ENCODE measurements at places on chromosomes 16 and 17.

GRCh38 chr16:2752850-2753732 is 653 bp downstream of the SRRM2 start:
- DNase-seq: peak; percentile 90

DNA sequence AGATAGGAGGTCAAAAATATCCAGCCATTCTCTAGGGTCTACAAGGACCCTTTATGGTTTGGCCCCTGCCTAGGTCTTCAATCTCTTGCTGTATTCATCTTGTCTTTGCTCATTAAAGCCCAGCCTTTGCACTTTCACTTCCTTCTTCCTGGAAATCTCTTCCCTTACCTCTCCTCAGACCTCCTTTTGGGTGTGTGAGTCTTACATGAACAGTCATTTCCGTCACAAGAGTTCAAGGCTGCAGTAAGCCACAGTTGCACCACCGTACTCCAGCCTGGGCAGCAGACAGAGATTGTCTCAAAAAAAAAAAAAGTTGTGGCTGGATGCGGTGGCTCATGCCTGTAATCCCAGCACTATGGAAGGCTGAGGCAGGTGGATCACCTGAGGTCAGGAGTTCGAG is 6.0 kb upstream of the ATP1B2 start:
- no peak for DNase-seq

- DNase-seq: no peak
Observed at GRCh38 chr17:34874478-34874877, 86.8 kb downstream of the CCT6B start.

- peak; percentile 58 for DNase-seq
Observed at GRCh38 chr16:57318240-57318970, 33.9 kb upstream of the PLLP start.

- DNase-seq: no peak
Observed at GRCh38 chr17:50909765-50910605, 43.8 kb upstream of the TOB1 start.

DNA sequence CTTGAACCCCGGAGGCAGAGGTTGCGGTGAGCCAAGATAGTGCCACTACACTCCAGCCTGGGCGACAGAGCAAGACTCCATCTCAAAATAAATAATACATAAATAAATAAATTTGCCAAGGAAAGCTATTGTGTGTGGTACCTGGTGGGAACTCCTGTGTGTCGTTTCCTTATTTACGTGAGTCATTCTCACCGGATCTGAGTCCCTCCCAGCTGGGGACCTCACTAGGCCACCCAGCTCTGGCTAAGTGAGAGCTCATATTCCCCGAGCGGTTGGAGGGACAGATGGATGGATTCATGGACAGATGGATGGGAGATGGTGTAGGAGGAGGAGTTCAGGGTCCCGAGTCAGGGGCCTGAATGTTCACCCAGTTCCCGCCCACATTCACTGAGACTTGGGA is 22.9 kb upstream of the C1QL1 start:
- no peak for DNase-seq

DNA sequence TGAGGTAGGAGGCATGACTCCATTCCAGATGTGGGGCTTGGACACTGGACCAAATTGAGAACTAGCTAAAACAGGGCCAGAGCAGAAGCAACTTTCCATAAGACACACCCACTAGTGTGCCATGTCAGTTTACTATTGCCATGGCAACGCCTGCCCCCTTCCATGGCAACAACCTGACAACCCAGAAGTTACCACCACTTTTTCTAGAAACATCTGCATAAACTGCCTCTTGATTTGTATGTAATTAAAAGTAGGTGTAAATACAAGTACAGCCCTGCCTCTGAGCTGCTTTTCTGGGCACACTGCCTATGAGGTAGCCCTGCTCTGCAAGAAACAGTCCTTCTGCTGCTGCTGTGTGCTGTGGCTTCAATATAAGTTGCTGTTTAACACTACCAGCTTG is 19.5 kb upstream of the SCNN1B start:
- DNase-seq: no peak
